SJSA1 (cell line): ENCODE measurements at places on chromosomes 11 and 22. TPM values are rescaled to one million over a fixed set of nuclear protein-coding genes. Genes with fewer than 3 reads are reported as not detected.

- no peak overlapping the region for H3K27ac ChIP-seq
- no peak for DNase-seq
- no peaks in the 10 kb centered on the region for H3K27me3 ChIP-seq
Observed at GRCh38 chr22:32862083-32862482, 60.6 kb downstream of the TIMP3 start.

DNA sequence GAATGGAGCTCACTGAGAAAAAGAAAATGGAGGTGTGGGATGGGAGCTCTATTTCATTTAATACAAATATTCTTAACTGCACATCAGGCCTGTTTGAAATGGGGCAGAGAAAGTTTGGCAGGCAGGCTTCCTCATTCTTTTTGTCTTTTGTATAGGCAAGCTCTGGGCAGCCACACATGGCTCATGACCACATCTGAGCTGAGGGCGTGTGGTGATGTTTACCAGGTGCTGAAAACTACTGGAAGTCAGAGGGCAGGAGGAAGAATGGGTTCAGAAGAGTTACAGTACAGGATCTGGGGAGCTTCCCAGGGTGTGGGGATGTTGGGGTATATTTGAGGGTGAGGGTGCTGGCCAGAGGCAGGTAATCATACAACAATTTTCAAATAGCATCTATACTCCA lies 66.3 kb upstream of the NAV2 start:
- DNase-seq, result no peak
- peaks cover 7% of the 10 kb centered on the region; the same call in 1 of the 2 replicates for H3K4me1 ChIP-seq
- H3K4me3 ChIP-seq, result no peak overlapping the region

DNA sequence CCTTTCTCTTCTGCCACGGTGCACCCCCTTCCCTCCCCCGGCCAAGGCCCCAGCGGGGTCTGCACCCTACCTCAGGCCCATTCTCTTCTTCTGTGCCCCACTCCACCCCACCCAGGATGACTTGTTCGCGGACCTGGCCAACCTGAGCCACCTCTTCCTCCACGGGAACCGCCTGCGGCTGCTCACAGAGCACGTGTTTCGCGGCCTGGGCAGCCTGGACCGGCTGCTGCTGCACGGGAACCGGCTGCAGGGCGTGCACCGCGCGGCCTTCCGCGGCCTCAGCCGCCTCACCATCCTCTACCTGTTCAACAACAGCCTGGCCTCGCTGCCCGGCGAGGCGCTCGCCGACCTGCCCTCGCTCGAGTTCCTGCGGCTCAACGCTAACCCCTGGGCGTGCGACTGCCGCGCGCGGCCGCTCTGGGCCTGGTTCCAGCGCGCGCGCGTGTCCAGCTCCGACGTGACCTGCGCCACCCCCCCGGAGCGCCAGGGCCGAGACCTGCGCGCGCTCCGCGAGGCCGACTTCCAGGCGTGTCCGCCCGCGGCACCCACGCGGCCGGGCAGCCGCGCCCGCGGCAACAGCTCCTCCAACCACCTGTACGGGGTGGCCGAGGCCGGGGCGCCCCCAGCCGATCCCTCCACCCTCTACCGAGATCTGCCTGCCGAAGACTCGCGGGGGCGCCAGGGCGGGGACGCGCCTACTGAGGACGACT lies 15.9 kb downstream of the RTN4RL2 start:
- no peak for DNase-seq
- no peaks in the 10 kb centered on the region for H3K36me3 ChIP-seq

Gene CATSPERZ
- total RNA-seq, result not detected in 2 replicates

DNA sequence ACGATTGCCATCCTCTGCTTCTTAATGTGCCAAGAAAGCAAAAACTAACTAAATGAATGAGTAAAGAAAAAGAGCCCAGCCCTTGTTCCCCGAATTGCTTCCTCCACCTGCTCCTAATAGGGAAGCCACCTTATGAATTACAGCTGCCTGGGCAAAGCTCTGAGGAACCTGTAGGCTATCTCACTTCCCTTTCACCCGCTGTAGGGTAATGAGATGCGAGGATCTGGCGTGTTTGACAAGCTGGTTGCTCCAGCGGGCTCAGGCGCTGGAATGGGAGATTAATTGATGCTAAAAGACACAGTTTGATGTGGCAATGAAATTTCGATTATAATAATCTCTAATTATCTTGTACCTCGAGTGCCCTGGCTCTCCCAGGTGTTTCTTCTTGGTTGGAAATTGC lies 256.4 kb downstream of the NTM start:
- H3K4me1 ChIP-seq, result no peaks in the 10 kb centered on the region
- H3K27ac ChIP-seq, result no peak overlapping the region
- no peaks in the 10 kb centered on the region for H3K36me3 ChIP-seq

DNA sequence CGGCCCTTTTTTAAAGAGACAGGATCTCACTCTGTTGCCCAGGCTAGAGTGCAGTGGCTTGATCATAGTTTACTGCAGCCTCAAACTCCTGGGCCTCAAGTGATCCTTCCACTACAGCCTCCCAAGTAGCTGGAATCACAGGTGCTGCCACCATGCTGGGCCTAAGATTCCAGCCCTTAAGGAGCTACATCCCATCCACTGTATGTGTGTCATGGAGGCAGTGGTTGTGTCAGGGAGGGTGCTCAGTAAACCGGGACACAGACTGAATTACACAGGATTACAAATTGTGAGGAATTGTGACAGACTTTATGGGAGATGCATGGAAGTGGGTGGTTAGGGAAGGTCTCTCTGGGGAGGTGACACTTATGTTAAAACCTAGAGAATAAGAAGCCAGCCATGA lies 2.1 kb upstream of the PPIL2 start:
- no peak overlapping the region for H3K4me3 ChIP-seq
- H3K36me3 ChIP-seq, result peaks cover 10% of the 10 kb centered on the region
- DNase-seq, result no peak
- peaks cover 7% of the 10 kb centered on the region for H3K4me1 ChIP-seq

Gene OR52I1
- not detected in 2 replicates for total RNA-seq

- no peak overlapping the region for H3K4me3 ChIP-seq
- H3K27ac ChIP-seq, result no peak overlapping the region
- no peaks in the 10 kb centered on the region for H3K27me3 ChIP-seq
- no peaks in the 10 kb centered on the region; the same call in 1 of the 2 replicates for H3K4me1 ChIP-seq
Observed at GRCh38 chr11:9625162-9625561, 38.7 kb upstream of the SWAP70 start.

DNA sequence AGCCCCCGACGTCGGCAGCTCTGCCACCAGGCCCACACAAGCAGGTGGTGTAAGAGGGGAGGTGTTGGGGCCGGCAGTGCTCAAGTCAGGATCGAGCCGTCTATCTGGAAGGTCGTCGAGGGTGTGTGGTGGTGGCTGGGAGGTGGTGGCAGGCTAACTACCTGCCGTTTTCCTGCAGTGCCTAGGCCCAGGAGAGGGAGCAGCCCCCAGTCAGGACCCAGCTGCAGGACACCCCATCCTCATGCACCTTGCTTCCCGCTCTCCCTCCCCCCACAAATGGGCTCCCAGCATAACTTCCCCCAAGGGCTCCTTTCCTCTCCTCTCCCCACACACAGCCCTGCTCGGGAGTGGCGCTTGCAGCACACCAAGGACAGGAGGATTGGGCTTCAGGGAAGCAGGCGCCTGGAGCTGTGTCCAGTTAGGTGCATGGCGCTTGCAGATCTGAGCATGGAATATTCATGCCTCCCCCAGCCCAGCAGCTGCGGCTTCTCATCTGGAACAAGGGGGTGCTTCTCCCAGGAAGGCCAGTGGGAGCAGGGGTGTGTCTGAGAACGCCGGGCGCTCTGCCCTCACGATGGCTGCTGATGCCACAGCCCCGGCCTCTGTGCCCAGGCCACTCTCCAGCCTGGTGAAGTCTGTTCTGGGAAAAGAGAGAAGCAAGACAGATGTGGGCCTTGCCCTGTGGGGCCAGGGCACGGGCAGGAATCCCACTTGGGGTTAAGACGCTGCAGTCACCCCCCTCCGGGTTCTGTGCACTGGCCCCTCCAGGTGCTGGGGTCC lies 127.7 kb downstream of the IGLL1 start:
- no peak overlapping the region for H3K27ac ChIP-seq
- H3K4me1 ChIP-seq, result no peaks in the 10 kb centered on the region

DNA sequence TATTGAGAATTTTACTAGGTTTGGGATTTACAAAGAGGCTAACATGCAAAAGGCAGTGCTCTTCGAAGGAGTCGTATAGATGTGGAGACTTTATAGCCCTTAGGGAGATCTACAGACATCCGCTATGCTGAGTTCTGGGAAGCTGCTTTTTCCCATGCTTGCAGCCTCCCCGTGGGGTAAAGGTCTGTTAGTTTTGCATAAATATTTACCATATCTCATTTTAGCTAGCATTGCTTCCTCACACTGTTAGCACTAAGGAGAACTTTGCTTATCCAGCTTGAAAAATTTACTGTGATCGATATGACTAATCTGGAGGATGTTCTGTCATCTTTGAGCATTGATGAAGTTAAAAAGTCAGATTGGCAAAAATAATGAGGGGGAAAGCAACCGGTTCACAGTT lies 18.6 kb downstream of the ARHGEF12 start:
- H3K4me3 ChIP-seq, result no peak overlapping the region
- no peaks in the 10 kb centered on the region for H3K36me3 ChIP-seq
- no peaks in the 10 kb centered on the region for H3K27me3 ChIP-seq
- no peak for DNase-seq
- no peaks in the 10 kb centered on the region for H3K4me1 ChIP-seq

GRCh38 chr11:75558939-75559843 lies 2.9 kb upstream of the SERPINH1 start:
- H3K27ac ChIP-seq, result peak overlapping the region; percentile 59
- H3K36me3 ChIP-seq, result peaks cover 21% of the 10 kb centered on the region
- H3K27me3 ChIP-seq, result no peaks in the 10 kb centered on the region

- DNase-seq, result no peak
- H3K27me3 ChIP-seq, result no peaks in the 10 kb centered on the region
- no peak overlapping the region for H3K4me3 ChIP-seq
- H3K36me3 ChIP-seq, result peaks cover 69% of the 10 kb centered on the region
- H3K27ac ChIP-seq, result no peak overlapping the region
Observed at GRCh38 chr22:41178425-41178975, 26.6 kb upstream of the L3MBTL2 start.

DNA sequence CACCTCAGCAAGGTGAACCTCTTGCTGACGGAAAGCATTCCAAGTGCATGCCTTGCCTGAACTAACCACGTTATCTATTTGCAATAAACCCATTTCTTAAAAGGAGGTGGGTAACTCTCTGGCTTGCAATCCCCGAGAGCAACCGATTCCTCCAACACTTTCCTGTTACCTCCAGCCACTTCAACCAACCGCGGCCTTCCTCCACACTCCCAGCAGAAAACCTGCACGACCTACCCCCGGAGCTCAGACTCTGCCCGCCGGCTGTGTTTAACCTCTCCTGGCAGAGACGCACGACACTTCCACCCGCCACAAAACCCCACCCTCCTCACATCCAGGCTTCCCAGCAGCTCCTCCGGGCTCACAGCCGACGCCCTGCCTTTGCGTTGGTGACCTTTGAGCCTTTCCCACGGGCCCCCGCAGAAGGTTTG lies 708 bp downstream of the SCO2 start:
- peaks cover 28% of the 10 kb centered on the region for H3K4me1 ChIP-seq
- peak overlapping the region; percentile 26 for H3K27ac ChIP-seq
- H3K27me3 ChIP-seq, result peaks cover 1% of the 10 kb centered on the region
- DNase-seq, result no peak

DNA sequence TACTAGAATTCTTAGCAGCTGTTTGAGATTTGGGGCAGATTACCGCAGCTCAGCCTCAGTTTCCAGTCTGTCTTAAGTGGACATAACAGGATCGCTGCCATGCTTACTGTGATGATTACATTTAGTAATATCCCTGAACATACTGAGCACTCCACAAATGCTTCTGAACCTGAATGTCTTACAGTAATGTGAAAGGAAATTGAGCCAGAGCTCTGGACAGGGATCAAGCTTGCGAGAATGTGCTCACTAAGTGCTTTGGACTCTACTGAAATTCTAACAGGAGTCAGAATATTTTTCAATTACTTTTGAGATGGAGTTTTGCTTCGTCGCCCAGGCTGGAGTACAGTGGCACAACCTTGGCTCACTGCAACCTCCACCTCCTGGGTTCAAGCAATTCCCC lies 118.6 kb upstream of the RASSF10 start:
- no peak overlapping the region for H3K4me3 ChIP-seq
- H3K27me3 ChIP-seq, result no peaks in the 10 kb centered on the region
- H3K4me1 ChIP-seq, result peaks cover 15% of the 10 kb centered on the region
- H3K27ac ChIP-seq, result no peak overlapping the region
- peaks cover 38% of the 10 kb centered on the region for H3K36me3 ChIP-seq

Gene SLC35E4
- total RNA-seq, result 6.7 and 6.9 TPM in 2 replicates

DNA sequence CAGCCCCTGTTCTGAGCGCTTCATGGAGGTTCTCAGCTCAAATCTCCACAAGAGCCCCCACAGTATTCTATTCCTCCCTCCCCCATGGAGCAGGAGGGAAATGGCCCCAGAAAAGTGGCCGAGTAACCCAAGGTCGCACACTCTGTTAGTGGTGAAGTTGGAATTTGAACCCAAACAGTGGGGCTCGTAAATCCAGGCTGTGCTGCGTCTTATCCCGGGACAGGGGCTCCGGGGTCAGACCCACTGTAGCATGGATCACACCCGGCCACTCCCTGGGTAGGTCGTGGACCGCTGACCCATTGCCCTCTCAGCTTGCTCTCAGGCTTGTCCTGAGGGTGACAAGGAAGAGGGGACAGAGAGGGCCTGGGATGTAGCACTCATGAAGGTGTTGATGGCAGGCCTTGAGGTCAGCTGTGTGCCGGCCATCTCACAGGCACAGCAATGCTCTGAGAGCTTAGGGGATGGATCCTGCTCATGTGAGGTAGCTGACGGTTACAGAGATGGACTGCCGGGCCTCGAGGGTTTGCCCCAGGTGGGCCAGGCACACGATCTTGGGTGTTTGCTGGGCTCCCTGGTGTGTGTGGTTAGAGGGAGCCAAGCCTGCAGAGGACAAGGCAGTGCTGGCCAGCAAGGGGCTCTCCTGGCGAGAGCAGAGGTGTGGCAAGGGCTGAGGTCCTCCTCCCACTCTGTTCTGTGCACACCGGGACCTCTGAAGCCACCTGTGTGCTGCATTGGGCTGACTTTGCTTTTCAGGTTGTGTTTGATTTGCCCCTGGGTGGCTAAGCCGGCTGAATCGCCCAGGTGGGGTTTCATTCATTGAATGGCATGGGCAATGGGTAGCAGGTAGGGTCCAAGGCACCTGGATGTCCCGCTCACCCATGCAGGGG lies 2.3 kb upstream of the FGF19 start:
- no peaks in the 10 kb centered on the region for H3K27me3 ChIP-seq
- H3K27ac ChIP-seq, result no peak overlapping the region
- no peaks in the 10 kb centered on the region for H3K36me3 ChIP-seq
- H3K4me3 ChIP-seq, result no peak overlapping the region
- no peak for DNase-seq

GRCh38 chr11:104672897-104673296 lies 225.4 kb downstream of the CASP12 start:
- no peak for DNase-seq
- peaks cover 6% of the 10 kb centered on the region for H3K4me1 ChIP-seq
- H3K36me3 ChIP-seq, result no peaks in the 10 kb centered on the region
- no peaks in the 10 kb centered on the region for H3K27me3 ChIP-seq
- no peak overlapping the region for H3K27ac ChIP-seq

DNA sequence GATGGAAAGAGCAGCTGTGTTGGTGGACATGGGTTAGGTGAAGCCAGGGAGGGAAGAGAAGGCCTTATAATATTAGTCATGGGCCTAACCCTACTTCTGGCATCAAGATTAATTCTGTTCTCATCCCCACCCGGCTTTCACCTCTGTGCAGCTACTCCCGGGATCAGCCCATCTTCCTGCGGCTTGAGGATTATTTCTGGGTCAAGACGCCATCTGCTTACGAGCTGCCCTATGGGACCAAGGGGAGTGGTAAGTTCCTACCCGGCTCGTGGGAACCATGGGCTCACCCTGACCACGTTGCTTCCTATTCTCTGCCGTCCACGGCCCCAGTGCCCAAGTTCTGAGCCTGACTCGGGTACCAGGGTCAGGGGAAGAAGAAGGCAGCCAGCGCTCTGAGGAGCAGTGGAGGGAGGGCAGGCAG lies 51.6 kb downstream of the ST3GAL4 start:
- DNase-seq, result no peak
- H3K4me3 ChIP-seq, result no peak overlapping the region
- H3K4me1 ChIP-seq, result peaks cover 15% of the 10 kb centered on the region
- no peaks in the 10 kb centered on the region for H3K27me3 ChIP-seq
- no peak overlapping the region for H3K27ac ChIP-seq
